NCI-H510A (cell line): ENCODE measurements at places on chromosomes 6 and 20.

DNA sequence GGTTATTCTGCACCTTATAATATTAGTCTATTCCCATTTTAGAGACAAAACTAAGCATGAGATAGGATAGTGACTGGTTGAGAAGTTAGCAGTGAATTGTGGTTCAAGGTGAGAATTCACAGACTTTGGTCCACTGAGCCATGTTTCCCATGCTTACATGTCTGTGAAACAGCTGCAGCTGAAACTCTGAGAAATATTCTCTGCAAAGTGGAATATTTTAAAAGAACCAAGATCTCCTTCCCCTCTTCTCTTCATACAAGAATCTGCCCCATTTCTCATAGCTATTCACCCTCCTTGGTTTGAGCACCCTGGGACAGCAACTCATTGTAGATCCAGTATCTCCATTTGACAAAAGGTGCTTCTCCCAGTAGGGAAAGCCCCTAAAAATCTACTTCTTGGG lies 70.2 kb upstream of the TMEM170B start:
- no peak for DNase-seq

DNA sequence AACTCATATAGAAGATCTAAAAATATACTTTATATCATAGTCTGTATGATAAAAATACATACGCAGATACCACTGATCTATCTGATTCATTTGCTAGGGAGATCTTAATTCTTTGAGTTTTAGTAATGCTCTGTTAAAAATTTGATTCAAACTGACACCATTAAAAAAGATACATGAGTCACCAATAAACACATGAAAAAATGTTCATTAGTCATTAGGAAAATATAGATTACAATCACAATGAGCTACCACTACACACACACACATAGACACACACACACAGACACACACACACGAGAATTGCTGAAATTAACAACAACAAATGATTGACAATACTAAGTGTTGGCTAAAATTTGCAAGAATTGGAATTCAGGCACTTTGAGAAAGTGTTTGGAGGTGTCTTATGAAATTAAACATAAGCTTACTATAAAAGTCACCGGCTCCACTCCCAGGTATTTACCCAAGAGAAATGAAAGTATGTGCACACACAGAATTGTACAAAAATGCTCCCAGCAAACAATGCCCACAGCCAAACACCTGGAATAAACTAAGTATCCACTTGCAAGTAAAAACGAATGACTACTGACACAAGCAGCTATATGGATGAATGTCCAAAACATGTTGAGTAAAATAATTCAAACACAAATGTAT lies 117.7 kb upstream of the GGTLC1 start:
- DNase-seq: no peak

DNA sequence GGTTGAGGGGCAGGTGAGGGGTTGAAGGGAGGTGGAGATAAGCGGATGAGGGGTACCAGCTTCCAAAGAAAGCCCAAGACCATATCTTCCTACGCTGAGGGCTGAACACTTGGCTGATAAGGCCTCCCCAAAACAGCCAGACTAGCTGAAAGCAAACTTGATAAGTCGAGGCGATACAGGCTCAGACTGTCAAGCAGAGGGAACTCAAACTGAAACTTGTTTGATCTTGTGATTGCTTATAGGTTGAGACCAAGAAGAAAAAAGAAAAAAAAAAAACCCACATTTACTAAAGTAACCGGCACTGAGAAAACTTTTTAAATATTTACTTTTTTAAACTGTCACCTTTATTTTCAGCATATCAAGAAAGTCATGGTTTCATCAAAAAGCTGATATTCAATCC lies 73.6 kb downstream of the TRERF1 start:
- no peak for DNase-seq

- DNase-seq: no peak
Observed at GRCh38 chr6:122012578-122012977, 386.9 kb upstream of the HSF2 start.

- DNase-seq: no peak
Observed at GRCh38 chr6:41049521-41049920, 3.5 kb upstream of the APOBEC2 start.

DNA sequence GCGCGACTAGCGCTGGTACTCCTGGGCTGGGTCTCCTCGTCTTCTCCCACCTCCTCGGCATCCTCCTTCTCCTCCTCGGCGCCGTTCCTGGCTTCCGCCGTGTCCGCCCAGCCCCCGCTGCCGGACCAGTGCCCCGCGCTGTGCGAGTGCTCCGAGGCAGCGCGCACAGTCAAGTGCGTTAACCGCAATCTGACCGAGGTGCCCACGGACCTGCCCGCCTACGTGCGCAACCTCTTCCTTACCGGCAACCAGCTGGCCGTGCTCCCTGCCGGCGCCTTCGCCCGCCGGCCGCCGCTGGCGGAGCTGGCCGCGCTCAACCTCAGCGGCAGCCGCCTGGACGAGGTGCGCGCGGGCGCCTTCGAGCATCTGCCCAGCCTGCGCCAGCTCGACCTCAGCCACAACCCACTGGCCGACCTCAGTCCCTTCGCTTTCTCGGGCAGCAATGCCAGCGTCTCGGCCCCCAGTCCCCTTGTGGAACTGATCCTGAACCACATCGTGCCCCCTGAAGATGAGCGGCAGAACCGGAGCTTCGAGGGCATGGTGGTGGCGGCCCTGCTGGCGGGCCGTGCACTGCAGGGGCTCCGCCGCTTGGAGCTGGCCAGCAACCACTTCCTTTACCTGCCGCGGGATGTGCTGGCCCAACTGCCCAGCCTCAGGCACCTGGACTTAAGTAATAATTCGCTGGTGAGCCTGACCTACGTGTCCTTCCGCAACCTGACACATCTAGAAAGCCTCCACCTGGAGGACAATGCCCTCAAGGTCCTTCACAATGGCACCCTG lies 1.6 kb downstream of the TPBG start:
- no peak for DNase-seq

DNA sequence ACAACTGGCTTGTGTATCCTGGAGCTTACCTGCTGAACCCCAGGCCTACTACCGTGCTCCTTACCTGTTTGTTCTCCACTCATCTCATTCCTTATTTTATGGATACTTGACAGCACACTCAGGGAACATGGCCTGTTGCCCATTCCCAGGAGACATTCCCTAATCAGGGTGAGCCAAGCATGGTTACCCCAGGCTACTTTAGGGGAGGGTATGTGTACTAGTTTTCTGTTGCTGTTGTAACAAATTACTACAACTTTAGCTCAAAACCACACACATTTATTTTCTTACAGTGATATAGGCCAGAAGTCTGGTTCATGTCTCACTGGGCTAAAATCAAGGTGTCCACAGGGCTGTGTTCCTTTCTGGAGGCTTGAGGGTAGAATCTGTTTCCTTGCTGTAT lies 15.0 kb upstream of the TRAM2 start:
- DNase-seq: no peak
